ENCODE measurements at places on chromosomes 5 and 9.

DNA sequence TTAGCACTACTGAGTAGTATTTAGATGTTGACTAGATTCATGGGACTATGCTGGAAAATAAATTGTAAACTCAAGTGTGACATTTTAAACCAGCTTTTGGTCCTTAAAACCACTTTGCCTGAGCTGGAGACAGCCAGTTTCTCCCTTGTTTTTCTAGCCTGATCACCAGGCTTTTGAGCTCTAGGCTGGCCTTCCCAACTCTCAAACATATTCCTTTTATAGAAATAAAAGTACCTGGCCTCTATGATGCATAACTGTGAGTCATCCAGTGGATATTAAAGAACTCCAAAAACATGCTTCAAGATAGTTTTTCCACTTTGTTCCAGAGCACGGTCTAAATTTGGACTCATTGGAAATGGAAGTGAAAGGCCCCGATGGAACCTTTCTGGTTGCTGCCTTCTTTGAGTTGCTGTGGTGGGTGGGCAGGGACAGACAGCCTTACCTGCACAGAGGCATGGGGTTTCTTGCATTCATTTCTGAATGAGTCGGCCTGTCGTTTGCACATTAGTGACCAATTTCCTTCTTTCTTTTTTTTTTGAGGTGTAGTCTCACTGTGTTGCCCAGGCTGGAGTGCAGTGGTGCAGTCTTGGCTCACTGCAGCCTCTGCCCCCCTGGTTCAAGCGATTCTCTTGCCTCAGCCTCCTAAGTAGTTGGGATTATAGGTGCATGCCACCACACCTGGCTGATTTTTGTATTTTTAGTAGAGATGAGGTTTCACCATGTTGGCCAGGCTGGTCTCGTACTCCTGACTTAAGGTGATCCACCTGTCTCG lies 43.1 kb downstream of the TRIO start:
- peak; percentile 69 for DNase-seq

GRCh38 chr5:143229896-143230675 lies 173.4 kb downstream of the NR3C1 start:
- DNase-seq: no peak

DNA sequence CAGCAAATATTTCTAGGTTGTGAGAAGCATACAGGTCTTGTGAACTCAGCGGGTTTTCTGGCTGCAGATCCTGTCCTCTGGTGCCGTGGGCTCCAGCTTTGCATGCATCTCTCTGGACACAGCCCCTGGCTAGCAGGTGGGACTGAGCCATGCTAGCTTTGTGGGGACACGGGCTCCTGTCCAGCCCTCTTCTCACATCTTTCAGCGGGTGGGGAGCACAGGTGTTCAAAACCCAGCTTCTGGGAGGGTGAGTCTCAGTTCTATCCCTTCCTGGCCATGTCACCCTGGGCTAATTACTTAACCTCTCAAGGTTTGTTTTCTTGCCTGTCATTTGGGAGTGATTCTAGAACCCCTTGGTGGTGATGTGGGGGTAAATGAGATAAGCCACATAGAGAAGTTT lies 162.3 kb downstream of the ICE1 start:
- DNase-seq: no peak

DNA sequence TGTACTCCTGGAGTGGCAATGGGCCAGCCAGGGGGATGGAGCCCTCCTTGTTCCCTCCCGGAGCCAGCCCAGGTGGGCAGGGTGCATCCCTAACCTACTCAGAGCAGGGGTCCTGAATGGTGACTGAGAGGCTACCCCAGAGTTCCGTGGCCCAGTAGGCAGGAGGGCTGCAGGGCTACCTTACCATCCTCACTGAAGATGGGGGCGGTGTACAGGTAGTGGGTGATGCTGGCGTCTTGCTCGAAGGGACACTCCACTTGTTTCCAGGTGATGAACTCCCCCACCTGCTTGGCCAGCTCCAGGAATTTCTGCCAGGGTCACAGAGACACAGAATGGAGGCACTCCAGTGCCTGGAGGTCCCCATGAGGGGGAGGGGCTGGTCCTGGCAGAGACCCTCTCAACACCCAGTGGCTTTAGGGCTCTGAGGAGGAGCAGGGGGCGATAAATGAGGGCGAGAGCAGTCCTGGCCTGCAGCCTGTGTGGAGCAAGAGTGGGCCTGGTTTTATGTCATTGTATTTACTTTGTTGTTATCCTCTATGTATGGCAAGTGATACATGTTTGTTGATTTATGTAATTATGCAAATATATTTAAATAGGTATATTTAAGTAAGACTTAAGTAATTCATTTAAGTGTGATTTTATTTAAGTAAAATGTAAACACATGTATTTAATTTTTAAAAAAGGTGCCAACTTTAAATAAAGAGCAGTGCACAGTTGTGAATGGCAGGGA lies 39.9 kb upstream of the RNF130 start:
- DNase-seq: no peak

- no peak for DNase-seq
Observed at GRCh38 chr9:69615880-69616279, 56.3 kb downstream of the APBA1 start.

GRCh38 chr9:17744786-17745185 lies 165.9 kb downstream of the SH3GL2 start:
- DNase-seq: peak; percentile 4

GRCh38 chr5:158928404-158928803 lies 171.3 kb downstream of the EBF1 start:
- DNase-seq: no peak

GRCh38 chr5:56673171-56673570 lies 142.2 kb upstream of the MAP3K1 start:
- no peak for DNase-seq

- no peak for DNase-seq
Observed at GRCh38 chr5:159605585-159605984, 275.3 kb upstream of the IL12B start.

DNA sequence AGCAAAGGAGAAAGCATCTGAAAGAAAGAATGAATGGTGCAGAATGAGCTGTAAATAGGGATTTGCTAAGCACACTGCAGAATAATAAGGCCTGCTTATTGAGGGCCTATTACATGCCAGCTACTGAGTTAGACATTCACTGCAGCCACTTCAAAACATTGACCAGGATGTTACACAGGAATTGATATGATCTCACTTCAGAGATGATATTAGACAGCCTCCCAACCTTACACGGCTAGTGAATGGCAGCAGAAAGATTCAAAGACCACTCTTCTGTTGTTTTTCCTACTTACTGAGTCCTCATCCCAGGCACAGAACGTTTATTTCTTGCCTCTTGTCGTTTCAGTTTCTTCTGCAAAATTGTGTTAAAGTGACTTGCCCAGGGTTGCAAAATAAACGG lies 1209.9 kb upstream of the WWC1 start:
- DNase-seq: no peak

DNA sequence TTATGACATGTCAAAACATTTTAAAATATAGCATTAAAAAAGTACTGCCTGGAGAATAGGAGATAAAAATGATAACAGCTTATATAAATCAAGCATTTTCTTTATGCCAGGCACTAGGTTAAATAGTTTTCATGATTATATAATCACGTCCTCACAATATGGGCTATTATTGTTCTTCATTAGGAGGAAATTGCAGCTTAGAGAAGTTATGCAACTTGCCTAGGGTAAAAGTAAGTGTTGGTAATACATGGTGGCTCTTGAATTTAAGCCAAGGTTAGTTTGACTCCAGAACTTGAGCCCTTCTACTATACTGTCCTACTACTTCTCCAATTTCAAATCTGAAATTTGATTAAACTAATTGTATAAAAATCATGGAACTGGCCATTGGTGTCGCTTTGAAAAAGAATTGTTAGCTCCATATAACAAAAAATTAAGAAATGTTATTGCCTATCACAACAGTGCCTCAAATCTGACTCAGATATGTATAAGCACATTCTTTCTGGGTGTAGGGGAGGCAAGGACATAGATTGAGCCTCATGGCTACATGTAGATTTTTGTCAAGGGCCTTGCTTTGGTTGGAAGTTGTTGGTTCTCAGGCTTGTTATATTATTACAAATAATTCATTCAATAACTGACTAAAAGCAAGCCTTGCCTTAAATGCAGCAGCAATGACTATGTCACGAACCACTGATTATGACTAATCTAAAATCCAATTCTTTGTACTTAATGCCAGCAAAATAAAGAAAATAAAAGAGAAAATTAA lies 223.5 kb upstream of the DAB2 start:
- no peak for DNase-seq

- DNase-seq: peak; percentile 74
Observed at GRCh38 chr5:82158755-82159413, 119.3 kb downstream of the RPS23 start.

GRCh38 chr5:124043456-124043855 lies 531.5 kb downstream of the CSNK1G3 start:
- no peak for DNase-seq
